AG04450 (cell line): ENCODE measurements at places on chromosomes 4 and X.

GRCh38 chr4:165379678-165380064 is 863 bp downstream of the CPE start:
- no peak for DNase-seq

DNA sequence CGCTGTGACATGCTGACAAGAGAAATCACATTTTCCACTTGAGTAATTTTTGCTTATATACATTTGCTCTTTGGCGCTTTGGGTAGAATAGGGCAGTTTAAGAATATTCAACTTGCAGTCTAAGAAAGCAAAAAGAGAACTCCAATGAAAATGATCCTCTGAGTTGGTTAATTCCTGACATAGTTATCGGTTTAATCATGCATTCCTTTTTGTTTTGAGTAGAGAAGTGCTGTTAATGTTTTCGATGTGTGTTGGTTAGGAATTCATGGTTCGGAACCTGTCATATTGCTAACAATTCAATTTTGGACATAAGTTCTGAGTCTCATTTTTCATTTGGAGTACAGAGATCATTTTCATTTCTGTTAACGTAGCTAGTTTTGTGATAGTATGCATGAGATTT is 700.6 kb upstream of the PITX2 start:
- DNase-seq: peak; percentile 21

DNA sequence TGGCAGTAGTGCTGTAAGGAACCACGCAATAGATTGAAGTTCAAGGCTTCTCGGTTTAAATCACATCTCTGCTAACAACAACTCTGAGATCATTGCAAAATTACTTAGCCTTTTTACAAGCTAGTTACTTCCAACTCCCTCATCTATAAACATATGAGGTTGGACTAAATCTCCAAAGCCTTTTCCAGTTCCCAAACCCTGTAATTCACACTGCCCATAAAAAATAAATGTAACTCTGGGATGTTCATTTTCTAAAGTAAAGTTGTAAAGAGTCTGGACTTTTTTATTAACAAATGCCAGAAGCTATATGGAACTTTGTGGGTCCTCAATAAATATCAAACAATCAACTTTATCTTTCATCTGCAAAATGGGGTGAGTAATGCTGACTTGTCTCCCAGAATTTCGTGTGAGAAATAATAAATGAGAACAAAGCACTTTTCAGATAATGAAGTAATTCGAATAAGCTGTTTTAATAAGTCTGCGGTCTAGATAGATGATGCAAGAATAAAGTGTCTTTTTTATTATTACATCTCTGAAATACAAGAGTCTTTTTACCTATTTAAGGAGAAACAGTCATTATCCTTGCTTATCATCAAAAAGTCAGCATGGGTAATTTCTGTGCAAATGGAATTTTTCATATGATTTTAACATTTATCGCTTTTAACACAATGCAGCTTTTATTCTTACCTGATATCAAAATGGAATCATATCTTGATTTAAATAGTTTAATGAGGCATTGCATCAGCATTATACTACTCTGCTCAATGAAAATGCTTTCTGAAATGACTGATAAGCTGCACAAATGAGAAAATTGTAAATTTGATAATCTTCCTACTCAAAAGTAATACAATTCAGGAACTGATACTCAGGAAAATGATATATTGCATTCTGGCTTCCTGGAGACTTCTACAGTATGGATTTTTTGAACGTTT is 252.6 kb downstream of the BANK1 start:
- DNase-seq: no peak

- no peak for DNase-seq
Observed at GRCh38 chr4:80153874-80154544, 43.3 kb upstream of the PRDM8 start.

DNA sequence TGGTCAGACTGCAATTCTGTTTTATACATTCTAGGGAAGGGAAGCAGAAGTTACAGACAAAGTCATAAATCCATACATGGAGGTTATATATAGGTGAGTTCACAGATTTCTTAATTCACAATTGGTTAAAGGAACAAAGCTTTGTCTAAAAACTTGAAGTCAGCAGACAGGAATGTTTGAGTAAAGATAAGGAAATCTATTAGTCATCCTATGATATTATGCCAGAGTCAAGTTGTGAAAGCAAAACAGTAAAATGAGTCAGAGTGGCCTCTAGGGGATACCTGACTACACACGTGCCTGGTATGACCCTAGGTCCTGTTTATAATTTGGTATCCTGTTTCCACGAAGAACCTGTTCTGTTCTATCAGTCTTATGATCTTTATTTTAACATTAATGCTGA is 31.5 kb downstream of the ACTRT1 start:
- no peak for DNase-seq

GRCh38 chrX:77975755-77976154 is 6.3 kb upstream of the PGAM4 start:
- DNase-seq: no peak

GRCh38 chr4:37715889-37716402 is 29.8 kb upstream of the RELL1 start:
- peak; percentile 20 for DNase-seq

- DNase-seq: no peak
Observed at GRCh38 chr4:141501395-141501794, 135.0 kb upstream of the IL15 start.

DNA sequence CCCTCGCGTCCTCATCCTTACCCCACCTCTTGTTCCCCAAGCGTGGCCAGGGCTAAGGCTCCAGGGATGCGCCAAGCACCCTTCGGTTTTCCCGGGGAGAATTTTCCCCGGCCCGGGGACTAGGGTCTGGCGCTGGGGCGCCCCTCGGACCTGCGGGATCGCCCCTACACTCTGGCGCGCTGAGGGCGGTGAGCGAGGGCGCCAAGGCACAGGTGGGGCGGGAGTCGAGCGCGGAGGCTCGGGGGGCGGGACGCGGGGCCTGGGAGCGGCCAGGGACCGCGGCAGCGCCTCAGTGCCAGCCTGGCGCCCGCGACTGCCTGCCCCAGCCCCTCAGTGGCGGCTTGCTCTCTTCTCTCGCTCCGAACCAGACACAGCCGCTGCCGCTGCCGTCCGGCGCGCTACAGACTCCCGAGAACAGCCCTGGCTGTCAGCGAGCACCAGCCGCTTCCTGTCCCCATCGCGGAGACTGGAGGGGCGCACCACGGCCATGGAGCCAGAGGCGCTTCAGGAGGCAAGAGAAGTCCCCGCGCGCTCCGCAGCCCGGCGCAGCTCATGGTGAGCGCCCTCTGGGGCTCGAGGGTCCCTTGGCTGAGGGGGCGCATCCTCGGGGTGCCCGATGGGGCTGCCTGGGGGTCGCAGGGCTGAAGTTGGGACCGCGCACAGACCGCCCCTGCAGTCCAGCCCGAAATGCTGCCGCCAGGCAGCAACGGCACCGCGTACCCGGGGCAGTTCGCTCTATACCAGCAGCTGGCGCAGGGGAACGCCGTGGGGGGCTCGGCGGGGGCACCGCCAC is at the start of gene DRD5:
TSS of gene DRD5 (plus strand) at position 292 of the 793 bp plus-strand sequence. CDS start at position 688, 396 bp downstream.
- no peak for DNase-seq

DNA sequence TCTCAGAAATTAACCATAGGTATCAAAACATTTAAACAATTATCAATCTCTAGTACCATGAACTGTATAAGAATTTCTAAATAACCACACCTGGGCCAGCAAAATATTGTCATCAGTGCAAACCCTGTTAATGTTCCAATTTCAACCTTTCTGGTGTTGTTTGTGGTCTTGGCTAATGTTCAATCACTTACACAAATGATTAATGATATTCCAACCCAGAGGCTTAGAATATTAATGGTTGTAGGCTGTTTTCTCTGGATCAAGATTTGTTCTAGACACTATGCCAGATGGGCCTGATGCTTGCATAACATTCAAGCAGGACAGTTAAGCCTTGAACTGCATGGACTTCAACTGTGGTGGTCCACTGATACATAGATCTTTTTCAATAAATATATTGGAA is 69.1 kb downstream of the HS3ST1 start:
- no peak for DNase-seq

- no peak for DNase-seq
Observed at GRCh38 chr4:32226204-32226603, 1506.0 kb downstream of the PCDH7 start.

- DNase-seq: no peak
Observed at GRCh38 chr4:129645461-129645860, 549.5 kb downstream of the C4orf33 start.
